ENCODE measurements at places on chromosomes 2 and 18.

DNA sequence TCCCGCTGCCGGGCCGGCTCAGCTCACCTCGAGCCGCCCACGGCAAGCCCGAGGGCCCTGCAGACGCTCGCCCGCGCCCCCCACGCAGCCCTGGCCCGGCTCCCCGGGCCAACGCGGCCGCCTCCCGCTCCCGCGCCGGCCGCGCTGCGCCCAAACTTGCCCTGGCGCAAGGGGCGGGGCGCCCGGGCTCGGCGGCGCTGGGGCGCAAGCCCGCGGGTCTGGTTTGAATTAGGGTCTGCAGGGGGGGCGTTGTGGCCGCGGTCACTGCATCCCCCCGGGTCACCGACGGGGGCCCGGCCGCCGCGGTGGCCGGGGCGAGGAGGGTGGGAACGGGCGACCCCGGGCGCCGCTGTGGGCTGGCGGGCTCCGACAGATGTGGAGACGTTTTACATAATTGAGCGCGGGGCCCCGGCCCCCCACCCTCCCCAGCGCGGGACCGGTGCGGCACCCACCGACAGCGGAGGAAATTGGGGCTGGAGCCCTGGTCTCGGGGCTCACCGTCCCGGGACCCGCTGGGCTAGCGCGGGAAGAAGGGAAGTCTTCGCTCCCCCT is 690 bp downstream of the SDC1 start:
- DNase-seq = no peak

DNA sequence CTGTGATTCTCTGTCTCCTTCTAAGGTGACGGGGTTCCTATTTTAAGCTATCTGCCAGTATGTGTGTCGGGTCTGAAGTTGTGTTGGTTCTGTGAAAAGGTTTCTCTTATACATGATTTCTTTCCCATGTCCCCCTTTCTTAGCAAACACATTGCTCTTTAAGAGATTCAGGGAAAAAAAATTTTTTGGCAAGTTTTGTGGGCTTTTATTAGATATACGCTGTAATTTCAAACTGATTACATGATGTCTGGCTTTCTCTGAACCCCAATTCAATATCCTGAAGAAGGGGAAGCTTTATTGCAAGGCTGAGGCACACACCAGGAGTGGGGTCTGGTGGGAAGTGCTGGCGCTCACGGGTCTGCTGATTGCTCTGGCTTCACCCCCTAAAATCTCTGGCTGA is 210.6 kb downstream of the AGPS start:
- DNase-seq = no peak

GRCh38 chr2:239433777-239434403 is 33.1 kb upstream of the HDAC4 start:
- DNase-seq = no peak

DNA sequence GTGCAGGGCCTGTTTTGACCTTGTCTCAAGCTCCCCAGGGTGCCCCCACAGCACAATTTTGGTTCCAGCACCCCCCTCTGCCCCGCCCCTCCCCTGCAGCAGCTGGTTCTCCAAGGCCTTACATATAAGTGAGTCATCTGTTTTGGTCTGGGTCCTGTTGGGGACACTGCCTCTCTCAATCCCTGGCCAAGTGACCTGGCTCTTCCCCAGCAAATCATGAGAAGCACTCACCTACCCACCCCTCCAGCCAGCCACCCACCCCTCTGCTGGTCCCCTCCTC is 90.5 kb downstream of the INHBB start:
- DNase-seq = no peak

- no peak for DNase-seq
Measured at GRCh38 chr2:101790857-101791256, 93.3 kb downstream of the MAP4K4 start.
